ENCODE measurements at places on chromosomes 3 and 15. TPM values are rescaled to one million over a fixed set of nuclear protein-coding genes. Genes with fewer than 3 reads are reported as not detected.
A peak's percentile ranks its signal among the peaks of the same experiment; 100 is the strongest.

- DNase-seq: no peak
- H3K27ac ChIP-seq: no peak overlapping the region
- H3K4me1 ChIP-seq: peaks cover 10% of the 10 kb centered on the region
- H3K4me3 ChIP-seq: no peak overlapping the region
- peaks cover 13% of the 10 kb centered on the region for H3K36me3 ChIP-seq
These were observed 6.0 kb downstream of the MINDY2 start for GRCh38 chr15:58777107-58777506.

GRCh38 chr3:148211725-148212124 lies 486.0 kb upstream of the AGTR1 start:
- H3K4me1 ChIP-seq: no peaks in the 10 kb centered on the region
- H3K36me3 ChIP-seq: no peaks in the 10 kb centered on the region
- no peak overlapping the region for H3K4me3 ChIP-seq
- H3K27me3 ChIP-seq: no peaks in the 10 kb centered on the region
- H3K27ac ChIP-seq: no peak overlapping the region

DNA sequence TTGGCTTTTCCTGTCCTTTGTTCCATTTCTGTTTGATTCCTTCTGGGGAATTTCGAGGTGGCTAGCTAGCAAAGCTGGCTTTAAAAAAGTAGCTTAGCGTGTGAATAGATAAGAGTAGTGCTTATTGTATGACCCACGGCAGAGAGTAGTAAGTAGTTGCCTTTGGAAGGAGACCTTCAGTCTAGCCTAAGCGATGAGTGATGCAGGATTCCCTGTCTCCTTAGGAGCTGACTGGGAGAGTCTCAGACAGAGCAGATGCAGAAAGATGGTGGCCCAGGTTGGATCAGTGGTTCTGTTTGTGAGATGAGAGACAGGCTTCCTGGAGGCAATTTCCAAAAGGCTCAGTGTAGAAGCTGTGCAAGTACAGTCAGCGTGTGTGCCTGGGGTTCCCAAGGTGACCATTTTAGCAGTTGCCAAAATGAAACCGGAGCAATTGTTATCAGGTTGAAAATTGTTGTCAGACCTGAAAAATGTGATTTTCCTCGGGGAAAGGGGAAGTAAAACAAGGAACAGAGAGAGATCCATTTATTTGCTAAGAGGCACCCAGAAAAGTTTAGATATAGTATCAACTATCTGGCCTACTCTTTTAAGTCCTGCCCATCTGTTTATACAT lies 681 bp upstream of the IL5RA start:
- H3K4me1 ChIP-seq: no peaks in the 10 kb centered on the region
- no peak for DNase-seq
- no peak overlapping the region for H3K27ac ChIP-seq

RETNLB gene
- not detected for total RNA-seq

DNA sequence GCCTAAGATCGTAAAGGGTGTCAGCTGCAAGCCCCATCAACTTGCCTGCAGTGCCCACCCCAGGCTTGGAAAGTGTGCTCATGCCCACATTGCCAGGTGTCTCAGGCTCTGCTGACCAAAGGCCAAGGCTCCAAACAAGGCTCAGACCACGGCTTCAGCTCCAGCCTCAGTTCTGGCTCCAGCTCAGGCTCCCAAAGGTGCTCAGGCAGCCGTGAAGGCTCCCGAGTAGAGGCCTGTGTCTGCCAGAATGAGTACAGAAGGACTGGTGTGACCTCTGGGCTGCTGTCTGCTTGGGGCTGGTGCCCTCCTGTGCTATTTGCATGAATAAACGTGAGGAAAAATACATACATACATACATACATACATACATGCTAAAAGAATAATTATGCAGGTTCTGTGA lies 27.9 kb upstream of the UACA start:
- no peaks in the 10 kb centered on the region for H3K4me1 ChIP-seq
- DNase-seq: no peak
- no peak overlapping the region for H3K27ac ChIP-seq
- no peak overlapping the region for H3K4me3 ChIP-seq

GRCh38 chr3:126917232-126917804 lies 65.6 kb upstream of the PLXNA1 start:
- peaks cover 6% of the 10 kb centered on the region for H3K36me3 ChIP-seq
- peaks cover 33% of the 10 kb centered on the region for H3K4me1 ChIP-seq
- H3K27ac ChIP-seq: no peak overlapping the region
- H3K4me3 ChIP-seq: no peak overlapping the region
- peaks cover 5% of the 10 kb centered on the region for H3K27me3 ChIP-seq

GRCh38 chr15:66650433-66650832 lies 51.6 kb upstream of the SMAD6 start:
- no peak overlapping the region for H3K4me3 ChIP-seq
- no peak overlapping the region for H3K27ac ChIP-seq
- no peaks in the 10 kb centered on the region for H3K36me3 ChIP-seq
- peaks cover 4% of the 10 kb centered on the region for H3K4me1 ChIP-seq
- H3K27me3 ChIP-seq: peaks cover 7% of the 10 kb centered on the region
- no peak for DNase-seq

DNA sequence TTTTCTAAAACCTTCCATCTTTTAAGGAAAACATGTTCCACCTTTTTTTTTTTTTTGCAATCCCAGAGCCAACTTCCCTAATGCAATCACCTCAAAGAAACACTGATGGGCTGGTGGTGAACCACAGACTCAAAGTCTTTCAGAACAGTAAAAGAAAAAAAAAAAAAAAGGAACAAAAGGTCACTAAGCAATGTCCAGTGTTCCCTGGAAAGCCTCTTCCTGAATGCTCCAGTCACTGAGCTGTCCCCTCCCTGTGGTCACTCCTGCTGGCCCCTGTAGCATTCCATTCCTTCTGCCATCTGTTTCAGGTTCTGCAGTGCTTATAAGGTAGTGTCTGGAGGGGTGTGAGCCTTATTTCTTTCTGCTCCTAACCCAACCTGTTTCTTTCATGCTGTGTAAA lies 53.3 kb downstream of the AAGAB start:
- H3K36me3 ChIP-seq: peaks cover 71% of the 10 kb centered on the region
- DNase-seq: no peak
- no peak overlapping the region for H3K4me3 ChIP-seq

TTC21A gene
- 1.2 TPM for total RNA-seq

GRCh38 chr15:99423186-99424130 lies 142.3 kb upstream of the MEF2A start:
- no peak overlapping the region for H3K27ac ChIP-seq
- no peak for DNase-seq
- no peak overlapping the region for H3K4me3 ChIP-seq
- H3K4me1 ChIP-seq: peaks cover 55% of the 10 kb centered on the region
- H3K27me3 ChIP-seq: peaks cover 6% of the 10 kb centered on the region

CLDN16 gene
- total RNA-seq: not detected

GRCh38 chr15:28118083-28118482 lies 19.0 kb upstream of the OCA2 start:
- H3K27me3 ChIP-seq: no peaks in the 10 kb centered on the region
- peaks cover 24% of the 10 kb centered on the region for H3K36me3 ChIP-seq
- H3K4me3 ChIP-seq: no peak overlapping the region
- no peak for DNase-seq

GUCA1C gene
- not detected for total RNA-seq

GRCh38 chr3:101634591-101635196 lies 42.2 kb downstream of the ZBTB11 start:
- no peak overlapping the region for H3K27ac ChIP-seq
- peaks cover 5% of the 10 kb centered on the region for H3K4me1 ChIP-seq
- no peak for DNase-seq
- H3K4me3 ChIP-seq: no peak overlapping the region
- peaks cover 6% of the 10 kb centered on the region for H3K27me3 ChIP-seq
- H3K36me3 ChIP-seq: no peaks in the 10 kb centered on the region

ZBBX gene
- not detected for total RNA-seq

- no peaks in the 10 kb centered on the region for H3K36me3 ChIP-seq
- peak; percentile 23 for DNase-seq
- no peak overlapping the region for H3K4me3 ChIP-seq
These were observed 86.1 kb downstream of the TJP1 start for GRCh38 chr15:29736012-29736743.

All from activated CD8-positive, alpha-beta T cell treated with anti-CD3 and anti-CD28 coated beads, Interleukin-2, amount 10 ng/mL, durations not matched to agents 7 days and 5 days (primary cell).